ENCODE measurements at places on chromosomes 13 and 19.

- DNase-seq, result no peak
Observed at GRCh38 chr19:11194656-11195558, 2.4 kb downstream of the KANK2 start.

- DNase-seq, result no peak
Observed at GRCh38 chr19:35861640-35862160, 5.0 kb downstream of the KIRREL2 start.

GRCh38 chr13:21542563-21542962 is 61.4 kb downstream of the MICU2 start:
- DNase-seq, result no peak

DNA sequence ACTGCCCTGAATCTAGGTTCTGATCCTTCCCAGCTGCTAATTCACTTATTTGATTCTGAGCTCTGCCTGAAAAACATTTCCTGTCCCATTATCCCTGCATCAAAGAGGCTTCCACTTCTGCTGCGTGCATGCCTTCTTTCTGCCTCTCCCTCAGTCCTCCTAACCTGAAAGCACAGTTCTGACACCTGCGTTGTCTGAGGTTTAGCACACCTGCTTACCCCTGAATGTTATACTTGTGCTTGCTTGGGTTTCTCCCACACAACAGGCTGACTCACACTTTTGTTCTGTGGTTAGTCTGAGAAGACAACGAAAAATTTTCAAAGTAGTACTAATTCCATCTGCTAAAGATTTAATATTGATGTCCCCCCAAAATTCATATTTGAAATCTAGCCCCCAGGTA is 3.1 kb upstream of the SOHLH2 start:
- no peak for DNase-seq

DNA sequence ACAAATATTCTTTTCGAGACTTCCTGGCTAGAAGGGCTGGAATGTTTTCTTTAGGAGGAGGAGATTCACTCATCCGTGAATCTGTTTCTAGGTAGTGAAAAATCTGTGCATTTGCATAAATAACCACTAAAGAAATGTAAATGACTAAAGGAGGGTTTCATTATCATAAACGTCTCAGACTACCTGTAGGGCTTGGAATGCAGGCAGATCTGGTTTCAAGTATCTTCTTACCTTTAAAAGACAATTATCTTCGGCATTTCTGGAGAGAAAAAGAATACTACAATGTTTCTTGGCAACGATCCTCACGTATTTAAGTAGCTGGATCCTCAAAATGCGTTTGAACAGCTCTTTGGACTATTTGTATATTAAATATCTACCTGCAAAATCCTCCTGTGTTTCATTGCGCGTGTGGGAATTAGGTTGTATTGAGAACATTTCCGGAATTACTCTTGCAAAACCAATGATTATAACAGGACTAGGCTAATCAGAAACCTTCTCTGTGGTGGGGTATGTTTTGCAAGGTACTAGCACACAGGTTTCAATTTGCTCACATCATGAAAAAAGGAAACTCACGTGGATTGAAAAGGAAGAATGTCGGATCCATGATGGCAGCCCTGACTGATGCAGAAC is 291.1 kb upstream of the ARGLU1 start:
- no peak for DNase-seq

DNA sequence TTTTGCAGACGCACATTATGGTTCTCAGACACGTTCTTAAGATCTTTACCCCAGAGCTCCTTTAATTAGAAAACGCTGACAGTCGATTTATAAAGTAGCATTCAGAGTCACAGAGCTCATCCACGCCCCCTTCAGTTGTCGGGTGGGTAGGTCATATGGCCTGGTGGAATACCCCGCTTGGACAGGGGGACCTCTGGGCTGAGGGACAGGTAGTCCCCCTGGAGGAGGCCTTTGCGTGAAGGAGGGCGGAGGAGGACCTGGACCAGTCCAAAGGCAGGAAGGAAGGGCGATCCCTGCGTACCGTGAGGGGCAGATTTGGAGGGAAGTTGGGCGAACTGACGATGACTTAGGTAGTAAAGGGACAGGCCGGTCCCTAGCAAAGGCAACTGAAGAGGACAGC is 20.5 kb downstream of the VASP start:
- DNase-seq, result no peak

- no peak for DNase-seq
Observed at GRCh38 chr13:113117335-113117872, 5.2 kb upstream of the F10 start.

DNA sequence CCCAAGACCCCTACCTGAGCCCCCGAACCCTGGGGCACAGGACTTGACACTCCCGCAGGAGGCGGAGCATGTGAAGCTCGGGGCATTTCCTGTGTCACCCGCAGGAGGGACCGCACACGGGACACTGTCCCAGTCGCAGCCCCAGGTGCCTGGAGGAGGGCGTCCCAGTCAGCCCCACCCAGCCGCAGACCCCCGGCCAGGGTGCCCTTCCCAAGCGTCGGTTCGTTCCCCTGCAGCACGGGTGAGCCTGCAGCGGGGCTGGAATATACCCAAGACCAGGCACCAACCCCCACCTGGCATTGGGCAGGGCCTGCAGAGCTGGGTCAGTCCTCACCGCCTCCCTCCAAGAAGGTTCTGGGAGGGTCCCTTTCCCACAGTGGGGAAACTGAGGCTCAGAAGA is 21.6 kb downstream of the TCF3 start:
- DNase-seq, result no peak

GRCh38 chr19:14555918-14556661 is 15.8 kb downstream of the NDUFB7 start:
- DNase-seq, result no peak

DNA sequence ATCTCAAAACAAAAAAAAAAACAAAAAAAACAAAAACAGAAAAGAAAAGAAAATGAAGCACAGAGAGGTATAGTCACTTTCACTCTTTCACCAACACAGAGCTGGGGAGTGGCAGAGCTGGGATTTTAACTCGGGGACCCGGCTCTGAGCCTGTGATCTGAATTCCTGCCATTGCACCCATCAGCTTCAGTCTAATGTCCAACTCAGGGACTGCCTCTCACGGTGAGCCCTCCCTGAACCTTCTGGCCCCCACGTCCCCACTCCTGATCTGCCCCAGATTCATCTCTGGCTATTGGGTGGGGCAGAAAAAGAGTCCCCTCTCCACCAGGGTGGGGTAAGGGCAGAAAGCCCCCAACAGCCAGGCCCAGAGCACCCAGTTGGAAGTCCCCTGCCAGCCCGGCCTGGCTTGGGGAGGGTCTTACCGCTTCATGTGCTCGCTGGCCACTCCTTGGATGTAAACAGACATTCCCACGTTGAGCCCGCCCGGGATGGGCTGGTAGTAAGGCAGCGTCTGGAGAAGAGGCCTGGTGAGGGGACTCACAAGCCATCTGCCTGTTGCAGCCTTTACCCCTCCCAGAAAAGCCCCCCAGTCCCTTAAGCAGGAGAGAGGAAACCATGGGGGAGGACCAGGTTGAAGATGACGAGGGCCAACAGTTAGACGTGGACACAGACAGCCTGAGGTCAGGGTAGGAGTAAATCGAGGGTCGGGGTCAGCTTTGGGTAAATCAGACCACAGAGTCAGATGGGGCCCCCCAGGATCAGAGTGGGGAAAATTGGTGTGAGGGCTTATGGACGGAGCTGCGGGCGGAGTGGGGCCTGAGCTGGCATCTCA is 520 bp downstream of the LGALS4 start:
- no peak for DNase-seq

- no peak for DNase-seq
Observed at GRCh38 chr13:30026093-30026492, 175.7 kb upstream of the UBL3 start.

GRCh38 chr13:84524586-84524985 is 642.3 kb upstream of the SLITRK1 start:
- DNase-seq, result no peak

DNA sequence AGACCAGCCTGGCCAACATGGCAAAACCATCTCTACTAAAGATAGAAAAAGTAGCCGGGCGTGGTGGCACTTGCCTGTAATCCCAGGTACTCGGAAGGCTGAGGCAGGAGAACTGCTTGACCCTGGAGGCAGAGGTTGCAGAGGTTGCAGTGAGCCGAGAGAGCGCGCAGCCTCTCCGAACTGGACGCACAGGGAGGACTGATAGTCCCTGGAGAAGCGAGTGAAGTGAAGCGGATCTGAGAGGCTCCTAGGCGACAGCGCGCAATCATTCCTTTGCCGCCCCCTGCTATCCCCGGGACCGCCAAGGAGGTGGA is 233 bp downstream of the ZNF561 start:
- DNase-seq, result no peak

DNA sequence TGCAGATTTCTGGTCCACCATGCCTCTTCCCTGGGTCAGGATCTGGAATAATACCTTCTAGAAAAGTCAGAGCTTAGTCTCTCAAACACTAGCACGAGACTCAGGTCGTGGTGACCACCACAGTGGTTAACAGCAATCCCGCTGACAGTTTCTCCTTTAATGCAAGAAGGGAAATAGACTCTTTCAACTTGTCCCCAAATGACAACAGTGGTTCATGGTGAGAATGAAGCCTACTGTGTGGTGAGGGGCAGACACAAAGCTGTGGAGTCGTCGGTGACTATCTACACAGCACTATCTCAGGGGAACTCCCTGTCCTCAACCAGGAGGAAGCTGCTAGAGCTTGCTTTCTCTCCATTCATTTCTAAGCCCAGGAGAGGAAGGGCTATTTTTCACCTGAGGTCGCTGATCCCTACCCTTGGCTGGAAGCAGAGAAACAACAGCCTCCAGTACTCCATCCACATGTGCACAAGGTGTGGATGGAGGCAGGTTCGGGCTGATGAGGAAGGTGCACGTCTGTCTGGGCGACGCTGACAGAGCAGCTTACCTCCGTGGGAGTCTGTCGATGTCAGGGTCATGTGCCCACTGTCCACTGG is 72.4 kb downstream of the STK24 start:
- DNase-seq, result no peak

Data from RWPE1 (cell line).